Activated T-cell treated with anti-CD3 and anti-CD28 coated beads for 48 hours (primary cell): ENCODE measurements at places on chromosomes 5 and 9.

DNA sequence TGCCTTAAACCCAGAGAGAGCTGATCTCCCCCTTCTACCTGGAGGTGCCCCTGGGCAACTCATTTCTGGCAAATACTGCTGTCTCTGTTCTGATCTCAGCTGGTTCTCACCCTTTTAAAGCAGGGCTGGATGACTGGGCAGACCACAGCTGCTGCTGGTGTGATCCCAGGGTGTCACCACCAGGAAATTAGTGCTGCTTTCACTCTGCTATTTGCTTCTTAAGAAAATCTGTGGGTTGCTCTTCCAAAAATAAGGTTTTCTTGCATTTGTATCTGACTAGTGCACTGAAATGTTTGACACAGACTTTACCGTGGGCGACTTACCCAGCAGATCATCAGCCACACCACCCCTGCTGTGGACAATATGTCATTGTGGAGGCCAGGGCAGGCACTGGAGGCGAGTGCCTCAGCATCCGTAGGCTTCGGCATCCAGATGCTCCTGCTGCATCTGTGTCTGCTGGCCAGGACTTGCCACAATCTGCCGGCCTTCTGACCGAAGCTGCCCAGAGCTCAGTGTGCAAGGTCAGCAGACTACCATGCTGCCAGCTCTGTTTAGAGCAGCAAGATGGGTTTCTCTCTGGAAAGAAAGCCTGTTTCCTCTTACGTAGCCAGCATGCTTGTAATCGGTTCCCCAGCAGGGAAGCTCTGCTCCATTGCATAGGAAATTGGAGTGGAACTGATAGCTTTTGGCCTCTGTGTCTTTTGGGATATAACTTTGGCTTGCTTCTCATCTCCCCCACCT, 13.6 kb downstream of the ARHGAP26 start:
- peak; percentile 63 for DNase-seq

DNA sequence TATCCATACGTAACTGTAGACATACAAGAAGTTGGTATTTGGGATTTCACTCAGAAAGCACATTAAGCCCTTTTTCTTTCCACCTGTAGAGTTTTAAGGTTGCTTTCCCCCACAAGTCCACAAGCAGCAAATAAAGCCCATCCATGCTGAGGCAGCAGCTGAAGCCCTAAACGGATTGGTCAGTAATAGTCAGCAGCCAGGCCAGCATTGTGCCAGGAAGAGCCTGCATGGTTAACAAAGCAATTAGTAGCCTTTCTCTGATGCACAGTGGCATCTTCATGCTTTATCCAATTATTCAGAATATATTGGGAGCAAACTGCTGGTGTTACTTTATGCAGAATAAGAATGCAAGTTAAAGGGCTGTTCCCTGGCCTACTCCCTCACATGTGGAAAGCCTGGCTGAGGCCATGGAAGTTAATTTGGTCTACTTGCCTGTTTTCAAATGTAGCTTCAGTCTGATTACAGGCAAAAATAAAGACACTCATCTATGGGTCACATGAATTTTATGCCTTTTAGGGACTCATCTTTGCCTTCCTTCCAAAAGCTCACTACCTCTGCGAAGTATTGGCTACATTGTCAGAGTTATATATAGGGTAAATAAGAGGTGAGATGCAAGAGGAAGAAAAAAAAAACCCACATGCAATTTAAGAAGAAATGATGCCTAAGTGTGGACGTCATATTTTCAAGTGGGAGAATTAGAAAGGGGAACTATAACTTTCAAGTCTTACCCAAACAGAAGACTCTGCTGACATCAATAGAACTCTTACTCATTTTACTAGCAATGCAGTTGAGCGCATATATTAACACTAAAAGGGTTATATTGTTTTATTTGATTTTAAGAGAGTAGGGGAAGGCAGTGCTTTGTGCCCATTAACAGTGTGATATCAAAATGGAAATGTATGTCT, 15.9 kb downstream of the EBF1 start:
- no peak for DNase-seq

- DNase-seq: no peak
Measured at GRCh38 chr5:158877124-158877581, 222.6 kb downstream of the EBF1 start.

DNA sequence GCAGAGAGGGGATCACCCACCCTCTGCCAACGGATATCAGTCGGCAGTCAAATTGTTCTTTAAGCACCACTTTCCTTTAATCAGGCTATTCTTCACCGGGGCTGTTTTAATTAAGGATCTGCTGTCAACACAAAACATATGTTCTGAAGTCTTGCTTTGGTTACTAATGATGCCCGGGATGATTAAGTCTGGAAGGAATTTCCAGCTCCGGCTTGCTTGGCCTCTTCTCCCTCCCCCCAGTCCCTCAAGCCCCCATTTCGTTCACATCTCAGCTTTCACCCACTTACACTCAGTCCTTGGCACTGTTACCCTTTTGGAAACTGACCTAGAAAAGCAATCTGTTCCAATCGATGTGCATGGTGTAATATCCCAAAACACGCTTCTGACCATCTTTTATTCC, 74.7 kb downstream of the MSX2 start:
- no peak for DNase-seq

- DNase-seq: no peak
Measured at GRCh38 chr5:111755345-111755941, 1.6 kb downstream of the NREP start.

DNA sequence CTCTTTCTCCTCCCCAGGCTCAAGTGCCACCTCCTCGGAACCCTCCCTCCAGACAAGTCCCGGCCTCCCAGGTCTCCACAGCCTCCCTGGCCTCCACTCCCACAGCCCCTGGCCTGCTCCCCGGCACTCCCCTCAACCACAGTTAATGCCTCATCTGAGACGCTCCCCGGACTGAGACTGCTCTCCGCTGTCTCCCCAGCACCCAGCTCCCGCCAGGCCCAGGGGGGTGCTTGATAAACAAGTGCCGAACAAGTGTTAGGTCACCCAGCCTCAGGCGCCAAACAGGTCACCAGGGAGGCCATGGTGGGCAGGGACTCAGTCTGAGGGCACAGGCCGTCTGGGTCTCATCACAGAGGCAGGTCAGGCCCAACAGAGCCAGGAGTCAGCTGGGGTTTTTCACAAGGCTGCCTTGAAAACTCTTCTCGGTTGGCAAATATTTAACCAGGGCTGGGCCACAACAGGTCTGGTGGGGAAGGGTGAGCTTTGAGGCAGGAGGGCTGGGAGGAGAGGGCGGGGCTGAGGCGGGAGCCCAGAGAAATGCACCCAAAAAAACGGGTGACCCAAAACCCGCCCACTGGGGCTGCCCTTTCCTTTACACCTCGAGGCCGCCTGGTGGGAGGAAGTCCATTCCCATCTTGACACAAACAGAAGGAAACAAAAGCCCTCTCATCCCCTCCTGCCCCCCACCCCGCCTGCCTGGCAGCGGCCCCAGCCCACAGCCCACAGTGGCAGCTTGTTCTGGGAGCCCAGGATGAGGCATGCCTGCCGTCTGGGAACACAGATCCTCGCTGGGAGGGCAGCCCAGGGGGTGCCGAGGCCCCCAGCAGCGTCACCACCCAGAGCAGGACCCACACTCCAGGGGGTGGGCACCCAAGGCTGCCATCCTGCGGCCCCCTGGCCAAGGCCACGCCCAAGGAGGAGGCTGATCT, 66.6 kb upstream of the STXBP1 start:
- DNase-seq: no peak

DNA sequence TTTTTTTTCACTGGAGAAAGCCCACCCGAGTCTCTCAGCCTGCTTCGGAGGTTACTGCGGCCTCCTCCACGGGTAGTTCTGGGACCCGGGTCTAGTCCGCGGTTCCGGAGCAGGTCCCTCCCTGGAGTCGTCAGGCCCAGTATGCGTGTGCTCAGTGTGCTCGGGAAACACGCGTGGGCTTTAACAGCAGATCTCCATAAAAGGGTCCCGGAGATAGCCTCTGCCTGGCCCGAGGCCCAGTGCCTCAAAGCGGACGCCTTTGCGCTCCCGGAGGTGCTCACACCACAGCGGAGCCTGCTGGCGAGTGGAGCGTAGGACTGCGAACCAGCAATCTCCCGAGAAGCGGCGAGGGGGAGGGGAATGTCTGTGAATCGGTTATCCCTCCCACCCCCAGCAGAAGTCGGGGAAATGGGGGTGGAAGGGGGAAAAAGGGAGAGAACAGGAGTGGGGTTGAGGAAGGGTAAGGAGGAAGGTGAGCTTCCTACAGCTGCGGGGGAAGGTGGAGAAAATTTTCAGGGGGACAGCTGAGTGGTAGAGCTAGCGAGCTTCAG, 28.7 kb downstream of the CDKN2A start:
- DNase-seq: peak; percentile 45

GRCh38 chr5:39274398-39275085, 55.2 kb upstream of the FYB1 start:
- no peak for DNase-seq

GRCh38 chr5:123783421-123783820, 271.4 kb downstream of the CSNK1G3 start:
- no peak for DNase-seq

DNA sequence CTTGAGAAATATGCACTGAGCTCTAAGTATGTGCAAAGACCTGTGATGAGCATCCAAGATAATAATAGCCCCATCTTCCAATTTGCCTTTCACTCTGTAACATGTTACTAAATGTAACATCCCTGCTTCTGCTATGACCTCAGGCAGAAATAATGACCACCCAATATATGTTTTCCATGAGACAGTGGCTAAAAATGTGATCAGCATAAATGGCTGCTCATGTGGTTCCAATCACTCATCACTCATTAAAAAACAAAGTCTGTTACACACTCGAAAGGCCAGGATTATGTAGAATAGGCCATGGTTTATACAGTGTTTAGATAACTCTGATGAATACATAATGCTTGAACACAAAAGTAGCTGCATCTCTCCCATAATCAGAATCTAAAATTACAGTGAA, 71.4 kb upstream of the MOCS2 start:
- DNase-seq: no peak

- DNase-seq: no peak
Measured at GRCh38 chr5:97157689-97158088, 15.3 kb upstream of the LIX1 start.

GRCh38 chr9:96148634-96149532, 153.1 kb downstream of the HSD17B3 start:
- DNase-seq: no peak

- DNase-seq: no peak
Measured at GRCh38 chr5:76662521-76662920, 39.3 kb upstream of the F2RL2 start.
